Stimulated activated CD4-positive, alpha-beta T cell treated with anti-CD3 and anti-CD28 coated beads, Interleukin-15, amount 100 ng/mL, for 48 hours (primary cell): ENCODE measurements at places on chromosomes 4 and X.

DNA sequence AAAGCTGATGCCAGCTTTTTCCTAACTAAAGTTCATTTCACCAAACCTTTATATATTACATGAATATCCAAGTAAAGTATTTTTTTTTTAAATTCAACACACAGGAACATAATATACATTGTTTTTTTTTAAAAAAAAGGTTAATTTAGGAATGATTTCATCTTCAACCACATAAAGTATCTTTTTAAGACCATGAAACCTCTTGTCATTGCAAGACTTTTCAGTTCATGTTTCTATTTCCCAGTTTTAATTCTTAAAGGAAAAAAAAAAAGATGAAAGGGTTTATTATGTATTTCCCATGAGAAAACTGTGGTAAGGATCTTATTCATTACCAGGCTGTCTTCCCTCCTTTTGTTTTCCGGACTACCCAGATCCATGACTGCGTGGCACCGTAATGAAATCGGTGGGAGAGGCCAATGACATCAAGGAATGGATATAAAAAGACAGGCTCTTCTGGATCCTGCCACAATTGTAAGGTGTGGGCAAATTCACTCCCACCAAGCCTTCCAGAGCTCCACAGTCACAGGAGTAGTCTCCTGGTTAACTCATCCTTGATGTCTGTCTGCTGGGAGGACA, 84.7 kb upstream of the CBR4 start:
- no peak for DNase-seq

DNA sequence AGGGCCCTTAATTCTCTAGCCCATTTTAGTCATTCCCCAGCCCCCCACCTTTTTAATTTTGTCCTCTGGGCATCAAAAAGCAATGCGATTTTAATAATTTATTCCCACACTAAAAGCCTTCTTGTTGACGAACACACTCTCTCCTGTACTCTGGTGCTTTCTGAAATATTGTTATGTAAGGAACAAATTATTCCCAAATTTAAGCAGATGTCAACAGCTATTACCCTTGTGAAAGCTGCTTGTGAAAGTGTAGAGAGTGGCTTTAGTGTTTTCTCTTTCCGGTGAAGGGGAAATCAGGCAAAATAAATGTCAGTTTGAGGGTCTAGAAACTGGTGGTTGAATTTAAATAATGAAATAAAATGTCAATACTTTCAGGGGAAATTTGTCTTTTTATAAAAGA, 221.2 kb upstream of the CNKSR2 start:
- DNase-seq = no peak

DNA sequence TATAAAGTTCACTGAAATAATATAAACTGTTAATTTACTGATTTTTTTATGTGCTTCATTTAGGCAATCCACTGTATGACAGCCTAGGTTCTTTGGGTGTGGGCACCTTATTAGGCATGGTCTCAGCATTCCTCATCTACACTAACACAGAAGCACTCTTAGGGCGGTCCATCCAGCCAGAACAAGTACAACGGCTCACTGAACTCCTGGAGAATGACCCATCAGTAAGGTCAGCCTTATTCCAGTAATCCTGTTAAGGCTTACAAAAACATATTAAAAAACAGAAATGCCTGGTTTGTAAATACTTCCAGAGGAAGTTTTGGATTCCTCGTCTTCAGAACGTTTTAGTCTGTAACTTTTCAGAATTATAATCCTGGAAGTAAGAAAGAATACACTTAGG, 80.1 kb downstream of the SLC30A9 start:
- no peak for DNase-seq

- DNase-seq = no peak
These were observed 312.3 kb upstream of the DKK2 start for GRCh38 chr4:107348188-107349050.

DNA sequence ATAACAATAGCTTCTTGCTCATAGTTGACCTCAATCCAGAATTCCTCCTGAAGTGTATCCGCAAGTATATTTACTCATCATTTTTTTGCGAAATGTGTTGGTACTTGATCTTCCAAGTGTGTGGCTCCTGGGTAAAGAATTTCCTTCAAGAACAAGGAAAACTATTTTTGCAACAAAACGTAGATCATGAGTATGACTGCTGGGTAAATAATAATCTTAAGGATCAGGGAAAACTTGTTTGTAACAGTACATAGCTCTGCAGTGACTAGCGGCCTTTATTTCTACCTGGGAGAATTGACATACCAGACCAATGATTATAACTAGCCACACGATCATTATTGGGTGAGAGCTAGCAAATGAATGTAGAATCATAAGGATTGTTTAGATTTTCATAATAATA, 1311.7 kb downstream of the ARAP2 start:
- DNase-seq = no peak

DNA sequence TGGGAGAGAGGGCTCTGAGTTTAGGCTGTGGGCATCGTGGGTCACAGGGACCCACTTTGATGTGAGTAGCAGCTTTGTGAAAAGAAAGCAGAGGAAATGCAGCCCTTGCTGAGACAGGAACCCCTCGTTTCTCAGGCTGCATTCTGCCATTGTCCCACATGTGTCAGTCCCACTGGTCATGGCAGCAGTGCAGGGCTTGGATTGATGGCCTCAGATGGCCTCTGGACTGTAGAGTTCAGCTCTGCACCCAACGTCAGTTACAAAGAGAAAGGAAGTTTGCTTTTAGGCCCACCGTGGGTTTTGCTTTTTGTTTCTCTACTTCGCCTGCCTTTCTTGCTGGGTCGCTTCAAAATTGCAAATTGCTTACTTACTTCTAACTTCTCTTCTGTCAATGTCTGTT, 248.3 kb upstream of the KLF3 start:
- DNase-seq = no peak

DNA sequence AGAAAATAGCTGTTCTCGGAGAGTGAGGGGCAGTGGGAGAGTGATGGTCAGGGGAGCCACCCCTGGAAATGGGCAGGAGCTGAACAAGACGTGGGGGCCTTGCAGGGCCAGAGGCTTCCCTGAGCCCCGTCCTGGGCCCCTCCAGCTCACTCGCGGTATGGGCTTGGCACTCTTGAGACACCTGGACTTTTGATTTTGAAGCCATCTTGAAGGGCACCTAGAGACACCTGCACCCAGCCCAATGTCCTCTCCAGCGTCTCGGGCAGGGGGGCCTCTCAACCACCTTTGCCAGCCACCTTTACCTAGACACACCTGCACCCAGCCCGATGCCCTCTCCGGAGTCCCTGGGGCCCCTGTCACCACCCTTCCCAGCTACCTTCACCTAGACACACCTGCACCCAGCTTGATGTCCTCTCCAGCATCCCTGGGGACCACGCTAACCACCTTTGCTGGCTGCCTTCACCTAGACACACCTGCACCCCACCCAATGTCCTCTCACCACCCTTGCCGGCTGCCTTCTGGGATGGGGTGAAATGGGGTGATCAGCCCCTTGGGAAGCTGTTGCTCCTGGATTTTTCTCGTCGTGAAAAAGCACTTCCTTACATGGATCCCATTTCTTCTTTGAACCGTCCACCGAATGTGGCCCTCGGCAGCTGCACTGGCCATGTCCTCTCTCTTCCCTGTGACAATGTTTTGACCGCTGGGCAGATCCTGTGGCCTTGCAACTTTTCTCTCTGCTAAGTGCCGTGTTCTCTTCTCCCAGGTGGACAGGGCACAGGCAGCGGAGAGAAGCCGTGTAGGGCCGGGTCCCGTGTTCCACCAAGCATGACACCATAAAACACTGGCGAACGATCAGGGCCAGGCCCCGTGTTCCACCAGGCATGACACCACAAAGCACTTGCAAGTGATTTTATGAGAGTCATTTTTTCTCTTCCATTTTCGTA, 47.5 kb downstream of the CPZ start:
- DNase-seq = no peak

DNA sequence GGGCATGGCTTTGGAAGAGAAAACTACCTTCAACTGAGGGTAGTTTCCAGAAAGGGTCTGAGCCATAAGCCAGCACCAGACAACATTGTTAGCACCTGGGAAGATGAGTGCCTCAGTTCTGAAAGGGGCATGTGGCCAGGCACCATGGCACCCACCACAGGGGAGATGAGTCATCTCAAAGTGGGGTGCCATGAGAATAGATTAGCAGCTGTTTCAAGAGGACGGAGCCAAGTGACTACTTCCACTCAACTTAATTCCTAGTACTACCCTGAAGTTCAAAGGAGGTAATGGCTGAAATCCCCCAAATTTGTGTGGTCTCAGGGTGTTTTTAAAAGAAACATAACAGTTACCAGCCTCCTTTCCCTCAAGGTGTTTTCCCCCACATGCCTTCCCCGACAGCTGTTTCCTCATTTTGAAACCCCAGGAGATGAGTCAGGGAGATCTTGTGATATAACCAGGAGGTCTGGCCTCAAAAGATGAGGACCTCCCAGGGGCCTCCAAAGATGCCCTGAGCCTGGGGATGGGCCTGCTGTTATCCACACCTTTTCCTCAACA, 27.8 kb upstream of the FTHL17 start:
- peak; percentile 19 for DNase-seq

DNA sequence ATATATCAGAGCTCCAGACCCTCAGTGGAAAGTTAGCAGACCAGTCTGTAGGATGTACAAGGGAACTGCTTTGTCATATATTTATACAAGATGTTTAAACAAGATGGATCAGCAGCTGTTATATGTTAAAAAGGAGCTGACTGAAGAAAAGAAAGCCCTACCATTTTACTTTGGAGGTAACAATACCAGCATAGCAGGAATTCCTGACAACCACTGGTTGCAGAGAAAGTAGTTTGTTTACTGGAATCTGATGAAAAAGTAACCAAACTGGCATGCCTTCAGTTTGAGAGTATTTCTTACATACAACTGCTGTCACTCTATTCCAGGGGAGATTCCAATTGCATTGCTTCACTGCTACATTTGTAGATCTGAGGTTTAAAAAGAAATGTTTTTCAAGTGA, 49.5 kb upstream of the GABRQ start:
- no peak for DNase-seq

DNA sequence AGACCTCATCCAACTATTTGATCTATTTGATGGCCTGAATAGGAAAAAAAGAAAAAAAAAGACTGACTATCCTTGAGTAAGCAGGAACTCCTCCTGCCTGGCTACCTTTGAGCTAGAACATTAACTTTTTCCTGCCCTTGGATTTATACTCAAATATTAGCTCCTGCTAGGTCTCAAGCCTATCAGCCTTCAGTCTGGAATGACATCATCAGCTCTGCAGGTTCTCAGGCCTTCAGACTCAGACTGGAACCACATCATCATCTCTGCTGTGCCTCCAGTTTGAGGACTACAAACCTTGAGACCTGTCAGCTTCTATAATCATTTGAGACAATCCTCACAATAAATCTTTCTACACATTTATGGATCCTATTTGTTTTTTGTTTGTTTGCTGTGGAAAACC, 754.0 kb upstream of the SLIT2 start:
- no peak for DNase-seq

DNA sequence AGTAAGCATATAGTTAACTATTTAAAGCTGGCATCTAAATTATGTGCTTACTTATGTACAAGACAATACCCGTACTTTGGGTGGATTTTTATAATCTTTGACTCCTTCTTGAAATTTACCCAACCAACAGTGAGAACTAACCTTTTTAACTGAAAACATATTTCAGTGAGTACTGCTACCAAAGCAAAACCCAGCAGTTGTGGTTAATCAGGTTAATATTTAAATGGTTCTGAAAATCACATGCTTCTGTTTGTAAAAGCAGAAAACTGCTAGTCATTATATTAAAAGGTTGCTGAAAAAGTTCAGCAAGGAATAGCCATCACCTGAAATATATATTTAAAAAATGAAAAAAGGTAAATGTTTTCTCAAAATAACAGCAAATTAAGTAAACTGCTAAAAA, 20.0 kb downstream of the UBE2D3 start:
- no peak for DNase-seq

DNA sequence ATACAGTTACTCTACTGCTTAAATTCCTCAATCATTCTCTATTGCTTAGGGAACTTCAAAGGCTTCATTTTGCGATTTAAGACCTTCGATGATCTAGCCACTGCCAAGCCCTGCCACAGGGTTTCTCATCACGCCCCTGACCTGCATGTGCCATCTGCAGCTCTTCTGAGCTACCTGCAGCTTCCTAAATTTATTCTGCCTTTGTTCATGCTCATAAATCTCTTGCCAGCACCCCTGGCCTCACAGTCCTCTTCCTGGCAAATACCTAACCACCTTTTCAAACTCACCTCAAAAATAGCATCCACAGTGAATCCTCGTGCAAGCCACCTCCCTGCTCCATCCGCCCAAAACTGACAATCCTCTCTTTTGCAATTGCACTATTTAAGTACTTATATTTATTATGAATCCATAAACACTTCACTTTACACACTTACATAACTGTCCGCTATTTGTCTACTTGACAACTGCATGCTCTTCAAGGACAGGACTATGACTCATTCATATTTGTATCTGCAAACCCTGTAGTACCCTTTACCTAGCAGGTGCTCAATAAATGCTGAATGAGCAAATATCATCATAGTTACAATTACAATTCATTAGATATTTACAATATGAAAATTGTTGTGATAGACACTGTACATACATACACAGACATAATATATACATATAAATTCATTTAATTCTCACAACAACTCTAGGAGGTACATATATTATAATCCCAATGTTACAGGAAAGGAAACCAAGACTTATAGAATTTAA, 280.0 kb upstream of the RASGEF1B start:
- no peak for DNase-seq

DNA sequence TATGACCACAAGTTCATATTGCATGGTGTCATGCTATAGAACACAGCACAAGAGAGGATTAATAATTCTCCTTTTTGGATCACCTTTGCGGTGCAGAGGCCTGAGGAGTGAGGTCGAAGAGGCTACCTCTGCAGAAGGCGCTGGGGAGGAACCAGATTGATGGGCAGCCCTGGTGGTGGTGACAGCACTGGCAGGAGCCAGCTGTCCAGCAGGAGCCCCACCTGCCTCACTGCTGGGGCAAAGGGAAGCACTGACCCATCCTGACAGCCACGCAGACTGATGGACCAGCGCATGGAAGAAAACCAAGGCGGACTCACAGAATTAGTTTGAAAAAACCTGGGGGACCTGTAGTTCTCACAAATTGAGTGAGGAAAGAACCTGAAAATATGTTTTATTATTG, 50.9 kb downstream of the COX18 start:
- DNase-seq = no peak

DNA sequence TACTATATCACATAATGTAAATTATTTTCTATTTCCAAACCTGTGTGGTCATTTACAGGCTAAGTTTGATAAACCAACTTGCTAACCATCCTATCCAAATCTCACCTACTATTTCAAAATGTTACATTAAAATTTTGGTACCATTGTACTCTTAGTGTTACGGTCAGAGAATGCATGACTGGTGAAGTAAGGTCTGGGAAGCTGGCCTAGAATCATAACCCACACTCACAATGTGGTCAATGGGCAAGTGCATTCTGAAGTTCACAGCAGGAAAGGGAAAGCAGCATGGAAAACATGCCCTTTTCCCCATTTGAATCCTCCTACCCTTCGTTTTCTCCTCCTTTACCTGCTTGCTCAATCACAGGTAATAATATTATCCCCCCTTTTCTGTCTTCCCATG, 54.4 kb downstream of the PPP3CA start:
- no peak for DNase-seq
